Stimulated activated CD4-positive, alpha-beta T cell treated with anti-CD3 and anti-CD28 coated beads, Interleukin-12 subunit alpha, Interleukin-12 subunit beta, amount 100 ng/mL, for 4 hours (primary cell): ENCODE measurements at places on chromosomes 4 and X.

- no peak for DNase-seq
Observed at GRCh38 chr4:149711593-149712365, 103.9 kb downstream of the IQCM start.

DNA sequence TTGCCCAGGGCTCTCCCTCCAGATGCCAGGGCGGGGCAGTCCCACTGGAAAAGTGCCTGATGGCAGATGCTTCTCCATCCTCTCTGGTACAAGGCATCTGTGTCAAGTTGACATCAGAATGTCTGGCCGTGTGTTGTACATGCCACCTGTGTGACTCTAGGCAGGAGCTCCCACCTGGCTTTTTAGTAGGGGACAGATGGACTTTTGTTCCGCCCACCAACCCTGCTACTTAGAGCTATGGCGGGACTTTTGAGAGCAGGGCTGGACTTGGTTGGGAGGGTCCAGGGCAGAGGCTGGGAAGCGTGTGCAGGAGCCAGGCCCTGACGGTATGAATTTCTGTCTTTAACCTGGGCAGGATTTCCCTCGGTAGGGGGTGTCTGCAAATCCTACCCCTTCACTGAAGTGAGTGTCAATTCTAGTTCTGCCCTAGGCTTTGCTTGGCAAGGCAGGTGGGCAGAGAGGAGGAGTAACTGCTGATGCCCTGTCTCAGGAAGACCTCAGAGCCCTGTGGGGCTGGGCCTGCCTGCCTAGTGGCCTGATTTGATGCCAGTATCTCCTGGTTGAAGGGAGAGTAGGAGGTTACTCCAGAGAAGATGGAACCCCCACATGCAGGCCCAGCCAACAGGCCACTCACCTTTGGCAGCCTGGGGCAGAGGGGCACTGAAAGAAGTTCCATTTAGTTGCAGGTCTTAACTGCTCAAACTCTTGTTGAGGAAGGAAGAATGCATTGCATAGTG is 99.1 kb downstream of the PJA1 start:
- no peak for DNase-seq

DNA sequence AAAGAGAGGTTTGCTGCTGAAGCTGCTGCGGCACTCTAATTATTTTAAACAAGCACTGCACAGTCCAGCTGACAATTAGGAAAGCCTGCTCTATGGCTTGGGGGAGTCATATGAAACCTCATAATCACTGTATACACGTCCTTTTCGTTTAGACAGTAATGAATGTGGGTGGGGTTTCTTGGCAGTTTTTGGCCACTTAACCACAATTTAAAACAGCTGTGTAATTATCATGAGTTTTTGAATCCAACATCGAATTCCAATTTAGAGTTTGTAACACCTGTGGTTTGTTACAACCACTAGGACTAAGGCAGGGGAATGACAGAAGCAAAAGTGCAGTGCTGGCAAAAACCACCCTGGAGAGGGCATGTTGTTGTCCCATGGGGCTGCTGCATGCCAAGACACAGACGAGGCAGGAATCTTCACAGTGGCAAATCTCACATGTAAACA is 99.5 kb downstream of the CXXC4 start:
- DNase-seq: no peak

GRCh38 chr4:98784947-98785706 is 126.7 kb upstream of the TSPAN5 start:
- DNase-seq: no peak

DNA sequence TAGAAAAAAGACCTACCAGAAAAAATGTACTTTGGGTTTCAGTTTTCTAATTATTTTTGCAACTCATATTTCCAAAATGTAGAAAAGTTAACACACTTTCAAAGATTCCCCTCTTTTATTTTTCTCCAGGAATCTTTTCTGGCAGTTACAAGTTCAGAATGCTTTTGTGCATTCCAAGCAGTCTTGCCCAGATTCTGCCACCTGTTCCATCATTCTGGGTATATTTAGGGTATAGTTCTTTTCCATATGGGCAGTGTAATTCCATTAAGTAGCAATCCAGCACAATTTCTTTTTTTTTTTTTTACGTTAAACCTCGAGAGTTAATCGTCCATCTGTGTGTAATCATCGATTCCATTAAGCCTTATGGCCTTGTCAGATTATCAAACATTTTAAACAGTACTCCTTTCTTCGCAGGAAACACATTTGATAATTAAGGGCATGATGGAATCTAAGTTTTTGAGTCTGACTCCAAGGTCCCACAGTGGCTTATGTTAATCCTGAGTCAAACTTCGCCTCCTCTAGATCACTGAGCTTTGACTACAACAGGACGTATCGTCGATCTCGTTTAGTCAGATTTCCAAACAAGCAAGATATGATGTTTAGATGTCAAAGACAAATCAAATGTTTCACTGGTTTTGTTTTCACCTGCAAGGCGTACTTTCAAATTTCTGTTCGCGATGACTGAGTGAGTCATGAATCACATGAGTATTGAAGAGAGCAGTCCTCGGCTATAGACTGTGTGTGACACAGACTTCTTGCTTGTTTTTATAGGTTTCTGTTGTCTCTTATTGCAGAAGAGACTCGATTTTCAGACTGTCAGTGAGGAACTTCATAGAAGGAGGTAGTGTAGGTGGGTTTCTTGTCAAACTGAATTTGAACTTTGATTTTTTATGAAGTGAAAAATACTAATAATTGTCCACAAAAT is 118.9 kb upstream of the GK2 start:
- no peak for DNase-seq

- DNase-seq: no peak
Observed at GRCh38 chr4:147629783-147630730, 12.9 kb downstream of the TMEM184C start.

GRCh38 chrX:49876750-49877149 is 2.5 kb upstream of the USP27X start:
- no peak for DNase-seq
